ENCODE measurements at places on chromosomes 3 and 15. TPM values are rescaled to one million over a fixed set of nuclear protein-coding genes. Genes with fewer than 3 reads are reported as not detected.

DNA sequence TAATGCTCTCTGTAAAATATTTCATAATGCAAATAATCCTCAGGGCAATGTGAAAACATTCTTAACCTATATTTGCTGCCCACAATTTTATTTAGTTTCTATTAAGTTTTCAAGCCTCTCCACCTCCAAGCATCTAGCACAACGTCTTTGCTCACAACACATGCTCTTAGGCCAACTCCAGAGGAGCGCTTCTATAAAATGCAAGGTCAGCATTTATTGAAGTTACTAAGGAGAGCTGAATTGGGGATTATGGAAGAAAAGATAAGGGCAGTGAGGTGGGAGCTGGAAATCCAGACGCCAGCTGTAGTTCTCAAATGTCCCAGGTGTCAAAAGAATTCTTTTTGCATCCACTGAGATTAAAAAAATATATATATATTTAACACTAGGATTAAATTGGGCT lies 996 bp downstream of the RABL3 start:
- no peaks in the 10 kb centered on the region for H3K27me3 ChIP-seq
- H3K4me1 ChIP-seq: peaks cover 24% of the 10 kb centered on the region
- H3K36me3 ChIP-seq: peaks cover 26% of the 10 kb centered on the region
- H3K4me3 ChIP-seq: peak overlapping the region; percentile 87
- DNase-seq: no peak
- peak overlapping the region; percentile 21 for H3K27ac ChIP-seq

GRCh38 chr15:100252359-100252758 lies 89.4 kb downstream of the ADAMTS17 start:
- DNase-seq: no peak
- no peak overlapping the region for H3K27ac ChIP-seq
- peaks cover 4% of the 10 kb centered on the region for H3K4me1 ChIP-seq
- no peaks in the 10 kb centered on the region for H3K36me3 ChIP-seq
- no peak overlapping the region for H3K4me3 ChIP-seq
- no peaks in the 10 kb centered on the region for H3K27me3 ChIP-seq

- DNase-seq: no peak
- no peaks in the 10 kb centered on the region for H3K4me1 ChIP-seq
- H3K27me3 ChIP-seq: no peaks in the 10 kb centered on the region
- H3K36me3 ChIP-seq: no peaks in the 10 kb centered on the region
Observed at GRCh38 chr3:72295962-72296450, 511.1 kb upstream of the PROK2 start.

DNA sequence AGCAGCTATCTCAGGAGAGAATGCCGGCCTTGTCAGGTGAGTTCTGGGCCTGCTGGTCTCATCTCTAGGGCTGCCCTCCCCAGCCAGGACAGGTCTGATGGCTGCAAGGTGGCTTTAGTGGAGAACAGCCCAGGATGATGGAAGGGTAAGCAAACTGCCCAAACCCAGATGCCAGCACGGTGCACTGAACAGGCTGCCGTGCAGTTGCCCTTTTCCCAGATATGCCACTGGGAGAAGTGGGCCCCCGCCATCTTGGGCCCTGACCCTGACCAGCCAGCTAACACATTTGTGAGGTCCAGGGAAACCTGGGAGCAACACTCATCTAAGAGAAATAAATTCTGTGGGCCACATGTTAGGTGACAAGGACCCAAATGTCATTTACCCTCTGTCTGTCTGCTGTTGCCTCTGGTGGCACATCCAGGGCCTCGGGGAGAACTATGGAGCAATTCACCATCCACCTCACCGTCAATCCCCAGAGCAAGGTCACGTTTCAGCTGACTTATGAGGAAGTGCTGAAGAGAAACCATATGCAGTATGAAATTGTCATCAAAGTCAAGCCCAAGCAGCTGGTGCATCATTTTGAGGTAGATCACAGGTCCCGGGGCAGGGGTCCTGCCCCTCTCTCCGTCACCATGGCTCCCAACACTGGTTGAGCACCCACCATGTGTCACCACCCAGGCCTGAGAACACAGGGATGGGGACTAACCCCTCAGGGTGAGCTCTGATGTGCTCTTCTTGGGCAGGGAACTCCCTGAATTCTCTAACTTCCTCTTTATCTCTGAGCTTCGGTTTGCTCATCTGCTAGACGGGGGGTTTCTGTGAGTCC lies 1.8 kb downstream of the ITIH1 start:
- peaks cover 2% of the 10 kb centered on the region for H3K4me1 ChIP-seq
- no peak overlapping the region for H3K4me3 ChIP-seq
- H3K36me3 ChIP-seq: no peaks in the 10 kb centered on the region
- H3K27ac ChIP-seq: no peak overlapping the region
- no peak for DNase-seq
- H3K27me3 ChIP-seq: peaks cover 8% of the 10 kb centered on the region

DNA sequence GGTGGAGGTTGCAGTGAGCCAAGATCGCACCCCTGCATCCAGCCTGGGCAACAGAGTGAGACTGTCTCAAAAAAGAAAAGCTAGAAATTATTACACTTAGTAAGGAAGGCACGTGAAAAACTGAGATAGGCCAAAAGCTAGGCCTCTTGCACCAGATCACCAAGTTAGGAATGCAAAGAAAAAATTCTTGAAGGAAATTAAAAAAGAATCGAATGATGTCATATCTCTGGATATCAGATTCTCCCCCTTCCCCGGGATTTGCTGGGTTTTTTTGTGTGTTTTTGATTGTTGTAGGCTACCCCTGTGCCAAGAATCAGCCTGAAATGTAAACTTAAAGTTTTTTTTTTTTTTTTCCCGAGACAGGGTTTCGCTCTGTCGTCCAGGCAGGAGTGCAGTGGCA lies 17.4 kb downstream of the PTPN23 start:
- no peak for DNase-seq
- H3K27me3 ChIP-seq: no peaks in the 10 kb centered on the region
- peaks cover 6% of the 10 kb centered on the region for H3K36me3 ChIP-seq
- no peak overlapping the region for H3K4me3 ChIP-seq

- DNase-seq: no peak
- peaks cover 73% of the 10 kb centered on the region for H3K27me3 ChIP-seq
- H3K4me3 ChIP-seq: peak overlapping the region; percentile 30
- peaks cover 28% of the 10 kb centered on the region for H3K4me1 ChIP-seq
- H3K36me3 ChIP-seq: no peaks in the 10 kb centered on the region
- no peak overlapping the region for H3K27ac ChIP-seq
Observed at GRCh38 chr15:45111390-45112142, 2.4 kb downstream of the DUOX2 start.

DNA sequence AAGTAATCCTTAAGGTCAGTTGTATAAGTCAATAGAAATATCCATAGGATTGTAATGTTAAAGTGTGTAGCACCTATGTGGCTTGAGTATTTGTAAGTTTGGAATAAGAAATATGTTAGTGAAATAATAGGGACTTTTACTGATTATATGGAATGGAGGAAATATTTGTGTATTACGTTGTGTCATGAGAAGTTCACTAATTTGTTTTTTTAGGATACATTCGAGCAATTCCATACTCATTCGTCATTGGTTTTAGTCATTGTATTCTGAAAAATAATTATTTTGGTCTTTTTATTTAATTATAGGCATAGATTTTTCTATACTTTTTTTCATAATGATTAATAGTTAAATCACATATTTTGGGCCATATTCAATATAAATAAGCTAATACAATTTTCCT lies 21.0 kb downstream of the MBNL1 start:
- H3K4me1 ChIP-seq: peaks cover 66% of the 10 kb centered on the region
- H3K27me3 ChIP-seq: no peaks in the 10 kb centered on the region
- H3K27ac ChIP-seq: no peak overlapping the region
- no peak for DNase-seq
- H3K4me3 ChIP-seq: no peak overlapping the region

GRCh38 chr3:86913160-86913559 lies 77.8 kb downstream of the VGLL3 start:
- no peaks in the 10 kb centered on the region for H3K4me1 ChIP-seq
- no peak overlapping the region for H3K27ac ChIP-seq
- H3K4me3 ChIP-seq: no peak overlapping the region

Gene KCNMB3
- 0.72 TPM for total RNA-seq

Gene AADACL2
- not detected for total RNA-seq

Data from activated naive CD8-positive, alpha-beta T cell treated with anti-CD3 and anti-CD28 coated beads for 36 hours (primary cell).